ENCODE measurements at places on chromosomes 5 and 9. TPM values are rescaled to one million over a fixed set of nuclear protein-coding genes. Genes with fewer than 3 reads are reported as not detected.

Gene SYNPO
- 73.9 TPM for total RNA-seq

GRCh38 chr5:149981206-149981605 is 19.2 kb downstream of the TIGD6 start:
- DNase-seq, result no peak

GRCh38 chr9:5326187-5326586 is 13.5 kb downstream of the RLN1 start:
- no peak for DNase-seq

- DNase-seq, result no peak
Observed at GRCh38 chr5:133599600-133599999, 12.7 kb downstream of the FSTL4 start.

DNA sequence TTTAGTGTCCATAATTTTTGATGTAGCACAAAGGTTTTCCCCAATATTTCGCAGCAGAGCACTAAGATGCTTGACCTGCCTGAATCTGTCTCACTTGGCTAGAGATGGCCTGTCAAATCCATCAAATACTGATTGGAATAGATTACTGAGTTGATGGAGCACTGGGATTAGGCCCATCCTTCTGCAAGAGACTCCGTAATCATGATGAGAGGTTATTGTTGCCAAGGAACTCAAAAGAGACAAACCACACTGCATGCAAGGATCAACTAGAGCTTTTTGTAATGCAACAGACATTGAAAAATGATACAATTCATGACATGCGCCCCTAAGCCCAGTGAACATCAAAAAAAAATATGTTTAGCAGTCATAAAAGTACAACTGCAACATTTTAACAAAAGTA is 585.3 kb upstream of the GRAMD2B start:
- no peak for DNase-seq

- no peak for DNase-seq
Observed at GRCh38 chr9:12815888-12816287, 41.1 kb downstream of the LURAP1L start.
